ENCODE measurements at places on chromosomes 4 and X. TPM values are rescaled to one million over a fixed set of nuclear protein-coding genes. Genes with fewer than 3 reads are reported as not detected.

GRCh38 chr4:104591510-104591911, 96.8 kb upstream of the CXXC4 start:
- no peaks in the 10 kb centered on the region for H3K27me3 ChIP-seq
- DNase-seq, result no peak
- no peak overlapping the region for H3K4me3 ChIP-seq
- no peaks in the 10 kb centered on the region for H3K36me3 ChIP-seq
- no peaks in the 10 kb centered on the region for H3K4me1 ChIP-seq

DNA sequence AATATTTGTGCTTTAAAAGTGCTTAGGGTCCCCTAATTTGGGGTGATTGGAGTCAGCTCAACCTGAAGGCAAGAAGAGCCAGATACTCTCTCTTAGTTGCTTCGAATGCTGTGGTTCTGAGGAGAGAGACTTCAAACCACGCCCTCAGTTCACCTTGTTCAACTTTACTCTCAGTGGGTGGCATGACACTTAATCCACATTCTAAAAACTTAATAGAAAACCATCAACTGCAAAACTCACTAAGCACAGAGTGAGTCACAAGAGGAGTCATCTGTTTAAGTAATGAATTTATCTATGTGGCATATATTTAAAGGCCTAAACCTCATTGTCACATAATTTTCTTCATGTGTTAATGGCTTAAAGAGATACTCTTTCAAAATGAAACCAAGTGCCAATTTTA, 99.5 kb upstream of the SLC4A4 start:
- DNase-seq, result no peak
- no peaks in the 10 kb centered on the region for H3K4me1 ChIP-seq
- no peak overlapping the region for H3K4me3 ChIP-seq
- H3K27ac ChIP-seq, result no peak overlapping the region
- no peaks in the 10 kb centered on the region for H3K36me3 ChIP-seq
- H3K27me3 ChIP-seq, result peaks cover 5% of the 10 kb centered on the region

Gene F11
- not detected for total RNA-seq

Gene NOCT
- total RNA-seq, result 5.4 TPM

DNA sequence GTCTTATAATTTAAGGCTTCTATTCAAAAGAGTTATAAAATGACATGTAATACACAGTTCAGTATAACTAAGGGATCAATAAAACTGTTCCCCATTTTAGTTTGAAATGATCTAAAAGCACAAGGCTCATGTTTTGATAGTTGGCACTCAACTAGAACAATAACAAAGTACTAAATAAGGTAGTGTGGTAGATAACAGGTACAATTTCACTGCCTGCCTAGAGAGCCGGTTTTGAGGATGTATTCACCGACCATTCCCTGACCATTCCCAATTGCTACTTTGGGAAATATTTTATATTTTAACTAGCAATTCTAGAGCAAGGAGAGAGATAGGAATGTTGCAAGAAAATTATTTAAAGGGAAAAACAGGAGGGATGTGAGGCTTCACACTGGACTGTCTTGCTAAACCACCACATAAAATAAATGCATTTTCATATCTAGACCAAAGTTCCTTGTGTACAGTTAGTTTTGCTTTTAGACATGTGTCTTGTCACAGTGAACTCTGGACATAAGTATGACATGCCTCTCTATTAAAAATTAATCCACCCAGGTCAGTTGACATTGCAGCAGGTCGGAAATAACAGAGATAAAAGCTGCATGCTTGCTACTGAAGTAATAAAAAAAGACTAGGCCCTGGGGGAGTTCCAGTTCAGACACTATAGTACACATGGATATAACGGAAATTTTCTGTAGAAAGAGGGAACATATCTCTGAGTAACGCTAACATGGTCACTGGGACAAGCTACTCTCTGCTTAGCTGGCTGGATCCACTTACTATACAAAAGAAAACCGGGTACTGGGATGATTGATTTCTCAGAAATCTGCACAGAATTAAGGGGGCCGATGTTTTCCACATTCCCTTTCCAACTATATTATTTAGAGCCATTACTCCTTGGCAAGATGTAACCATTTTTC, 56.3 kb upstream of the NAP1L5 start:
- peaks cover 1% of the 10 kb centered on the region for H3K4me1 ChIP-seq
- no peak for DNase-seq
- no peak overlapping the region for H3K27ac ChIP-seq
- H3K36me3 ChIP-seq, result peaks cover 18% of the 10 kb centered on the region
- peaks cover 2% of the 10 kb centered on the region for H3K27me3 ChIP-seq

GRCh38 chrX:51834076-51834475, 59.3 kb upstream of the MAGED1 start:
- no peak overlapping the region for H3K27ac ChIP-seq
- H3K36me3 ChIP-seq, result peaks cover 4% of the 10 kb centered on the region
- H3K4me3 ChIP-seq, result no peak overlapping the region
- H3K27me3 ChIP-seq, result no peaks in the 10 kb centered on the region
- peaks cover 3% of the 10 kb centered on the region for H3K4me1 ChIP-seq

DNA sequence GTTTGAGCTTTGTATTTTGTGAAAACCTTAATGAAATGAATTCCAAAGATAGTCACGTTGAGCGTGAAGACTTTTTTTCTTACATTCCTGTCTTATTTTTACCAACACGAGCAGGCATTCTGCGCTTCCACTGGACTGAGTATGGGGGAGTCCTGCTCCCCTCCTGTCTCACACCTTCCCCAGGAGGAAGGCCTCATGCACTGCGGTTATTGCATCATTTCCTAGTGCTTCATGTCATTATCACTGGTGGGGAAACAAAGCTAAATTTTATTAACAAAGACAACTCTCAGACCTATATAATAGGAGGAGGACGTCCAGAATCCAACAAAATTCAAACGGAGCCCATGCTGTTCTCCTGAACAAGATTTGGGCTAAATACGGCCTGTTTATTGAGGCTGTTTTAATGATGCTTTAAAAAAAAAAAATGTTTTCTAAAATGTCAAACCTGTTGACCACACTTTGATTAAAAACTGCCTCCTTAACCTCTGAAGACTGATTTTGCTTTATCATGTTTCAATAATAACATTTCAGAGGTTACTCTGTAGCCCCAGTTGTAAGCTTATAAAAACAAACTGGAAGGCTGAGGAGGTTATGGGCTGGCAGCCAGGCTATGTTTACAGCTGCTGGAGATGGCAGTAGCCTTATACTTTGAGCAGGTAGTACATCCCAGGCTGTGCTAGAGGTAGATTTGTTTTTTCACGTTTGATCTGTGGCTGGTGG, 118.0 kb downstream of the SOWAHB start:
- H3K27me3 ChIP-seq, result peaks cover 3% of the 10 kb centered on the region
- DNase-seq, result no peak
- H3K27ac ChIP-seq, result no peak overlapping the region
- no peaks in the 10 kb centered on the region for H3K36me3 ChIP-seq
- H3K4me1 ChIP-seq, result no peaks in the 10 kb centered on the region

Gene FAM53A
- total RNA-seq, result 0.99 TPM

DNA sequence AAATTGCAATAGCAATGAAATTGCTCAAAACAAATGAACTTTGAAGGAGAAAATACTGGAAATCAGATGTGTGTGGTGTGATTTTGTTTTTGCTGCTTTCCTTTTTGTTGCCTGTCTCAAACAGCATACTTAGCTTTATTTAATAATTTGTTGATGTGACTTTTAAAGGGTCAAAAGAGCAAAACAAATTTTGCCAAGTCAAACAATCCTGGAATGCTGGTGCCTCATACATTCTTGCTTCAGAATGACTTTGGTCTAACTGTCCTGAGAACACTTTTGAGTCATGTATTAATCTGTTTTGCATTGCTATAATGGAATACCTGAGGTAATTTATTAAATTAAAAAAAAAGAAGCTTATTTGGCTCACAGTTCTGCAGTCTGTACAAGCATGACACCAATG, 3.4 kb downstream of the PF4V1 start:
- no peak for DNase-seq
- H3K4me3 ChIP-seq, result no peak overlapping the region
- no peaks in the 10 kb centered on the region for H3K36me3 ChIP-seq

DNA sequence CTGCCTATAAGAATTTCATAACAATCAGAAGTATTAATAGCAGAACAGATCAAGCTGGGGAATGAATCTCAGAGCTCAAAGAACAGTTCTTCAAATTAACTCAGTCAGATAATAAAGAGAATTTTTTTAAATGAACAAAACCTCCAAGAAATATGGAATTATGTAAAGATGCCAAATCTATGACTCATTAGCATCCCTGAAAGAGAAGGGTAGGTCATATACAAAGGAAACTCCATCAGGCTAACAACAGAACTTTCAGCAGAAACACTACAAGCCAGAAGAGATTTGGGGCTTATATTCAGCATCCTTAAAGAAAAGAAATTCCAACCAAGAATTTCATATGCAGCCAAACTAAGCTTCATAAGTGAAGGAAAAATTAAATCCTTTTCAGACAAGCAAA, 28.6 kb downstream of the CBR4 start:
- no peaks in the 10 kb centered on the region for H3K27me3 ChIP-seq
- H3K27ac ChIP-seq, result no peak overlapping the region
- DNase-seq, result no peak

Gene TIMP1
- total RNA-seq, result 97.1 TPM

Gene SFRP2
- total RNA-seq, result not detected

DNA sequence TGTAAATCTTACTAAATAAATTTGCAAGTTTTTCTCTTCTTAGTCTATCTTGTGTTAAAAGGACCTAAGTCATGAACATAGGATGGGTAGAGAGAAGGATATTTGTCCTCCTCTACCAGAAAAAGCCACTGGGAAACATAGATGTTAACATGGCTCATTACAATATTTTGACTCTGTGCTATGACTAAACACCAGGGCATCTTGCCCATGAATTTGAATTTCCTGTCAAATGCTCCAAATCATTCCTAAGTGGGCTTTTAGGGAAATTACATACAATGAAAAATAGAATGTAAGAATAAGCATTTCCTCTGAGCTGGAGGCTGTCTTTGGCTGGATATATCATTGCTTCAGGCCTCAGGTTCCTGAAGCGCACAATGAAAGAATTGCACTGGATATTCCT, 39.1 kb downstream of the ANOS1 start:
- no peaks in the 10 kb centered on the region for H3K4me1 ChIP-seq
- no peak overlapping the region for H3K27ac ChIP-seq
- H3K27me3 ChIP-seq, result no peaks in the 10 kb centered on the region
- no peak for DNase-seq
- no peak overlapping the region for H3K4me3 ChIP-seq

DNA sequence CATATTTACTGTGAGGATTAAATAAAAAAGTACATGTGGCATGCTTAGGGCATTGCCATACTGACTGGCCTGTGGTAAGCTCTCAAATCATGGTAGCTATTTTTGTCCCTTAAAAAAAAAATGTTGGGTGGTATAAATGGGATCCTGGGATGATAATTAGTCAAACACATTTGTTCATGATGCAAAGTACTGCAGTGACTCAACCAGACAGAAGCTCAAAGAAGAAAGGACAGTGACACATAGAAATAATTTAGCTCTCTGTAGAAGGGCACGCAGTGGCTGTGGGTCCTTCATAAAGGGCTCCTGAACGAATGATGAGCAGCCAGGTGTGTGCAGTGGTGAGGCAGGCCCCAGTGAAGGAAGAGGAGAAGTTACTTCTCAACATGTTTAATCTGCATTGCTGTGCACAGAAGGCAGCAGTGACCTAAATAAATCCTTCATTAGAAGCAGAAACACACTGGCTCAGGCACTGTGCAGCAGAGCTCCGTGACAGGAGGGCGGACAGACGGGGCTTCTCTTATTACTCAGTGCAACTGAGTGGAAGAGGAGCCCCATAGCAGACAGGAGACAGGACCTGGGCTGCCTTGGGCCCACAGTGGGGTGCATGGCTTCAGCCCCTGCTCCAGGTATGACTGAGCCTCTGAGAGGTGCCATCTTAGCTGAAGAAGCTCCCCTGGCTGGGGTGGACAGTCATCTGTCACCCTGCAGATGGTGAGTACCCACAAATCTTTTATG, 20.3 kb downstream of the HS3ST1 start:
- no peaks in the 10 kb centered on the region for H3K4me1 ChIP-seq
- H3K36me3 ChIP-seq, result no peaks in the 10 kb centered on the region
- no peak for DNase-seq
- no peak overlapping the region for H3K4me3 ChIP-seq
- no peaks in the 10 kb centered on the region for H3K27me3 ChIP-seq
- no peak overlapping the region for H3K27ac ChIP-seq

Gene COX7B2
- total RNA-seq, result not detected

GRCh38 chrX:96764864-96765263, 80.2 kb downstream of the DIAPH2 start:
- no peak for DNase-seq
- peaks cover 11% of the 10 kb centered on the region for H3K4me1 ChIP-seq
- no peaks in the 10 kb centered on the region for H3K27me3 ChIP-seq
- no peak overlapping the region for H3K4me3 ChIP-seq
- H3K27ac ChIP-seq, result peak overlapping the region; percentile 80

Gene MID2
- total RNA-seq, result 3.6 TPM

GRCh38 chrX:134794692-134795091, 136.4 kb upstream of the PLAC1 start:
- H3K27me3 ChIP-seq, result no peaks in the 10 kb centered on the region
- H3K36me3 ChIP-seq, result peaks cover 26% of the 10 kb centered on the region
- H3K4me3 ChIP-seq, result no peak overlapping the region
- peaks cover 41% of the 10 kb centered on the region for H3K4me1 ChIP-seq
- H3K27ac ChIP-seq, result no peak overlapping the region
- no peak for DNase-seq
